ENCODE measurements at places on chromosomes 3 and 15.
A peak's percentile ranks its signal among the peaks of the same experiment; 100 is the strongest.

DNA sequence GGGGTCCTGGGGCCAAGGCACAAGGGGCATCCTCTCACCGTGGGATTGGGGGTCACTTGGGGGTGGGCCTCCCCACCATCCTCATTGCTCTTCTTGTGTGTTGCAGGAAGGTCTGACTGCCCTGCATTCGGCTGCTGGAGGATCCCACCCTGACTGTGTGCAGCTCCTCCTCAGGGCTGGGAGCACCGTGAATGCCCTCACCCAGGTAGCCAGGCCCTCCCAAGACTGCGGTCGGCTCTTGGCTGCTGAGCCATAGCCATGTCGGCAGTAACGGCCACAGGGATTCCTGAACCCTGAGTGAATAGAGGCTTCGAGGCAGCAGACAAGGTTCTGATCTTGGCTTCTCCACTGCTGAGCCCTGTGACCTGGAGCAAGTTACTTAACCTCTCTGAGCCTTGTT lies 19.7 kb downstream of the ANKDD1A start:
- no peak for DNase-seq

GRCh38 chr3:157595259-157595658 lies 92.0 kb upstream of the VEPH1 start:
- no peak for DNase-seq

DNA sequence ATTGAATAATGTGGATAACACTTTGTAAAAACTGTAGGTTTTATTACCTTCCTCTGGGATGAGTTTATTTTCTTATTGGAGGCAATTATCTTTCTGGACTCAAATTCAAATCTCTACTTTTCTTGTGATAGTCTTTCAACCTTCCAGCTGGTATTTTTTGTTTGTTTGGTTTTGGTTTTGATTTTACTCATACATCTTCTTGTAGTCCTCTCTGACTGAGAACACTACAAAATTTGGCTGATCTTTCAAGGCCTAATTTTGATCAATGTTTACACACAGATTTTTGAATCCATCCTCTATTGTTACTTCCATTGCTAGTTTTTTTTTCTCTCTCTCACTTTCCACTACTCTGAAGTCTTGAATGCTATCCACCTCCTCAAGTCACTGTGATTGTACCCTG lies 303.8 kb upstream of the NECTIN3 start:
- DNase-seq, result no peak

- DNase-seq, result no peak
Measured at GRCh38 chr15:44092221-44092620, 102.8 kb downstream of the FRMD5 start.

- DNase-seq, result peak; percentile 52
Measured at GRCh38 chr3:49339581-49339940, 292 bp downstream of the USP4 start.

DNA sequence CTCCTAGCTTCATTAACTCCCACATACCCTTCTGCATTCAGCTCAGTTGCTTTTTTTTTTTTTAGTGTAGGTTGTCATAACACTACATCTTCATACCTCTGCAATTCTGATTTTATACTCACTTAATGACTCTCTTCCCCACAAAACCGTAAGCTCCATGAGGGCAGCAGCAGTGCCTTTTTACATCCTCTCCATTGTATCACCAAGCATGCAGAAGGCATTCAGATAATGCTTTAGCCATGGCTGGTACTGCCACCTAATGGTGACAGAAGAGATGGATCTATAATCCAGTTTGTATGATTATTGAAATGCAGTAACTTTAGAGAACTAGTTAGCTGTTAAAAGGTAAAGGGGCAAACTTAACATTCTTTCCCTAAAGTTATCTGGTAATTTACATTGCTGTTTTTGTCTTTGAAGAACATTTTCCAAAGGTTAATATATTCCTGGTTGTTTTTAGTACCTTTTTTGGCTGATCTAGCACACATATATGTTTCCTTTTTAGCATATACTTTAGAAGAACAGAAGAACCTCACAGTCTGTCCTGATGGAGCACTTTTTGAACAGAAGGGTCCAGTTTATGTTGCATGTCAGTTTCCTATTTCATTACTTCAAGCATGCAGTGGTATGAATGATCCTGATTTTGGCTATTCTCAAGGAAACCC lies 36.8 kb downstream of the ATP1B3 start:
- DNase-seq, result peak; percentile 43

GRCh38 chr3:16884748-16885592 lies at the start of gene PLCL2:
PLCL2 (plus strand) TSS chr3:16884955; CDS start chr3:16885040, 85 bp downstream.
- peak; percentile 54 for DNase-seq

GRCh38 chr3:148588291-148588690 lies 109.4 kb upstream of the AGTR1 start:
- DNase-seq, result no peak

DNA sequence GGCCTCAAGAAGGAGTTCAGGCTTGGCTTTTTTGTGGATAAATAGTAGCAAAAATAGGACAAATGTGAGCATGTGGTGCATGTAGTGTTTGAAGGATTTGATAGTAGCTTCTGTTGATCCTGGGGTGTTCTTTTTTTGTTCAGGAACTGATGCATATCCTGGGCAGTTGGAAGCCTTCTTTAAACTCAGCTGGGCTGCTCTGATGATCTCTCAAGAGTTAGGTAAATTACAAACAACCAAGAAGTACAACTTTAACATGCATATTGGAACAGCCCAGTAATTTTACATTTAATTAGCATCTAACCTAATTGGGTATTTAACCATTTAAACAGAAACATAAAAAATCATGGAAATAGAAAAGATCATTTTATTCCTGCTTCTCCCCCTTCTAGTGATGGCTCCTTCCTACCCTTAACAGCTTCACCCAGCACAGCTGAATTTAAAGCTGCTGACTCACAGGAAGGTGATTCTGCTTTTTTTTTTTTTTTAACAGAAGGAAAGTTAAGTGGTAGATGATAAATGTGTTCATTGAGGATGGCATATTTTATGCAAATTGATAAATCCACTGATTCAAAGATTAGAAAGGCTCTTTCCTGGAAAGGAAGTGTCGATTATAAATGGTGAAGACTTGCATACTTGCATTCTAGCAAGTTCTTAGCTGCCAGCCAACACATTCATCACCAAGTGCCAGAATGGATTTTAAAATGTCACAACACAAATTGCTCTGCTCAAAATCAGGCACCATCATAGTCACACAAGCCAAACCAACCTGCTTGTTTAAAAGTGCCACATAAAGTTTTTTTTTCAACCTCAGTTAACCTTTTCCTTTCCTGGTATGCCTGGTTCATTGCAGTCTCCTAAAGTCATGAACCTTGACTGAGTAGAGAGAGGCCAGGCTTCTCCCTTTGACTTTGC lies 20.0 kb downstream of the SLC35G2 start:
- DNase-seq, result no peak

- no peak for DNase-seq
Measured at GRCh38 chr3:129616713-129617112, 10.2 kb upstream of the PLXND1 start.

GRCh38 chr15:96058103-96058851 lies 272.2 kb upstream of the NR2F2 start:
- DNase-seq, result no peak

DNA sequence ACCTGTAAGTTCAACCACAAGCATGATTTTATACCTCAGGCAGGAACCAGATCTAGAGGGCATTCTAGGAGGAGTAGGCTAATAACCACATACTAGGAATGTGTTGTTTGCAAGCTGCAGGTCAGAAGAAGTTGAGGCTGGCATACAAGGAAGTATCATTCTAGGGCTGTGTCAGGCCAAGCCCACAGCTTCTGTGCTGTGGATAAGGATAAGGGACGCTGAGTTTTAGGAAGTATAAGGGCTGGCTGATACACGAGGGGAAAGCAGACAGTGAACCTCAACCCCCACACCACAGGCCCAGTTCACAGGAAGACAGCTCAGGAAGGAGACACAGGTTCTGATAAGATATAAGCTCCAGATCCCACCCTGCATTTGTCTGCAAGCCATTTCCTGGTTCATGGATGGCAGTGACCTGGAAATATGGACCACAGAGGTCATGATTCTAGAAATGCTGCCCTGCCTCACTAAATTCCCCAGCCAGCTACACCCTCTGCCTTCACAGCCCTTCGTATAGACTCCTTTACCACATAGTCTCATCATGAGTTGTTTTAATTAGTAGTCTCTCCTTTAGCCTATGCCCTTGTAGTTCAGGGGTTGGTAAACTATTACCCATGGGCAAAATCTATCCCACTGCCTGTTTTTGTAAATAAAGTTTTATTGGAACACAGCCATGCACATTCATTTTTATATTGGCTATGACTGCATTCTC lies 260.7 kb downstream of the OPA1 start:
- DNase-seq, result no peak

- no peak for DNase-seq
Measured at GRCh38 chr3:124227150-124227630, 235.3 kb upstream of the ROPN1 start.

DNA sequence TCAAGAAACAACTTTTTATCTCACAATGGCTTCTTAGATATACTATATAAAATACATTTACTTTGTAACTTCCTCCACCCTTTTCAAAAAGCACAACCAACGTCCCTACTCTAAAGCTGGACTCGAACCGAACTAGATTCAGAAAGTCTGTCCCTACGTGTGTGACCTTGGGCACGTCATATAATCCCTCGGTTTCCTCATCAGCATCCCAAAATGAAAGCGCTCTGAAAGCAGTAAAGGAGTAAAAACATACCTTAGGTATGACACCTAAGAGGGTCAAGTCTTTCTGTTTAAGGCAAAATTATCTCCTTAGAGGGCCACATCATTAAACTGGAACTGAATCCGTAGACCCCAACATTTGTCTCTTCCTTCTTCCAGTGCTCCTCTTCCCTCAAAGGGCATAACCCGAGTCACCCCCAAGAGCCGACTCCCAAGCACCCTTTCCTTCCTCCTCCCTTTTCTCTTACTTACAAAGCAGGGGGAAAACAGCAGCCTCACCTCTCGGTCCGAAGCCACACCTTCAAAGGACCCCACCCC lies 663 bp downstream of the PDCD10 start:
- no peak for DNase-seq

DNA sequence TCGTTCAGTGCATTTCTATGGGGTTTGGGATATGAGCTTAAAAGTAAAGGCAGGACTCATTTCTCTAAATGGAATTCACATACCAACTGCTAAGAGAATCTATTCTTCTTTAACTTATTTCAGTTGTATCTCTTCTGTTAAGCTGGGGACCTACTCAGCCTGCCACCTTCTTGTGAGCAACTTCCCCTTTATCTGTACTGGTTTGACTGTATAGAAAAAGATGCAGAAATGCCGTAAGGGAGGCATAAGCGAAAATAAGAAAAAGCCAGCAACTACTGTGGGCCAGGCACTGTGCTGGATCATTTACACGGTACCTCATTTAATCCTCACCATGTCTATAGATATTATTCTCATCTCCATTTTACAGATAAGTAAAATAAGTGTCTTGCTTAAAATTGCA lies 38.4 kb downstream of the RBMS3 start:
- no peak for DNase-seq

DNA sequence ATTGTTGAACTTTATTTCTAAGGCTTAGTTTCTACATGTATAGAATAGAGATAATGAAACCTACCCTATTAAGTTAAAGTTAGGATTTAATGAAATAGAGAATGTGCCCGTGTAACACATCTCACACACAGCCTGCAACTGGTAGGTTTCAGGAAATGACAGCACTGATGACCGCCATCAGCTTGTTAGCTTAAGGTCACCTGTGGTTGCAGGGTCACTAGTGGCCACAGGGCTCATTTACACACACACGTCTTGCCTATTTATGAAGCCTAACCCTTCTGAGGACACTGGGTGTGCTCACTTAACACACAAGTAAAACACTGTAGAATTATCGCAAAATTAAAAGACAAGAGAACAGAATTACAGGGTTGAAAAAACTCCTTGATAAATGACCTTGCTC lies 20.1 kb downstream of the CHRM5 start:
- no peak for DNase-seq

- DNase-seq, result no peak
Measured at GRCh38 chr3:192869131-192870031, 48.3 kb downstream of the MB21D2 start.

- DNase-seq, result no peak
Measured at GRCh38 chr3:120488296-120488695, 37.5 kb upstream of the FSTL1 start.

- no peak for DNase-seq
Measured at GRCh38 chr3:10792208-10792607, 23.8 kb upstream of the SLC6A11 start.

DNA sequence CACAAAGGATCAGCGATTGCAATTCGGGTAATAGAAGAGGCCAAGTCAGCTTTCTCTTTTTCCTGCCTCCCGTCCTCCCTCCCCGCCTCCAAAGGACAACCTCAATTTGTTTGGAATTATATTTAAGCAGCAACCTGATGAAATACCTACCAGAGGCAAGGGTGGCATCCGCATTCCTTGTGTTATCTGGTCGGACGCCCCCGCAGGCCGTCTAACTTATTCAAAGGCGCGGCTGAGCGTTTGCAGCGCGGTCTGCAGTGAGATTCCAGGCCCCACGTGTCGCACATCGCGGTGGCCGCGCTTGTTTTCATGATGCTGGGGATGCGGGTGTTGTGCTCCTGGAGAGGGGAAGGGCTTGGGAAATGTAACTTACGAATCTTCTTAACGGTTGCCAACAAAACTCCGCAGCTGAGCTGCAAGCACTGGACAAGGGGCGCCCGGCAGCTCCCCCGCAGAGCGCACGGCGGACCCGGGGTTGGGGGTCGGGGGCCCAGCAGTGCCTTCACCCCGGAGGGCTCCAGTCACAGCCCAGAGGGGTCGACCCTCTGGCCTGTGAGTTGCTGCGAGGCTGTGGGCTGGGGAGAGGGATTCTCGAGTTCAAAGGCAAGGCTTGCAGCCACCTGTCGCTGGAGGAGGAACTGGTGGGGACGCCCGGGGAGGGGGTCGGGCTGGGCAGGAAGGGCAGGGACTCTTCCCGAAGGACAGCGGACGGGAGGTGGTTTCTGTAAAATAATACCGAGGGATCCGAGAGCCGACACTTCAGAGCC lies 20.5 kb upstream of the RGMA start:
- no peak for DNase-seq

GRCh38 chr15:79439236-79439635 lies 7.1 kb downstream of the MINAR1 start:
- DNase-seq, result no peak
